Activated CD8-positive, alpha-beta memory T cell treated with anti-CD3 and anti-CD28 coated beads for 1 hour (primary cell): ENCODE measurements at places on chromosomes 2 and 18.

GRCh38 chr2:135647836-135648579, 93.6 kb upstream of the UBXN4 start:
- no peak for DNase-seq

DNA sequence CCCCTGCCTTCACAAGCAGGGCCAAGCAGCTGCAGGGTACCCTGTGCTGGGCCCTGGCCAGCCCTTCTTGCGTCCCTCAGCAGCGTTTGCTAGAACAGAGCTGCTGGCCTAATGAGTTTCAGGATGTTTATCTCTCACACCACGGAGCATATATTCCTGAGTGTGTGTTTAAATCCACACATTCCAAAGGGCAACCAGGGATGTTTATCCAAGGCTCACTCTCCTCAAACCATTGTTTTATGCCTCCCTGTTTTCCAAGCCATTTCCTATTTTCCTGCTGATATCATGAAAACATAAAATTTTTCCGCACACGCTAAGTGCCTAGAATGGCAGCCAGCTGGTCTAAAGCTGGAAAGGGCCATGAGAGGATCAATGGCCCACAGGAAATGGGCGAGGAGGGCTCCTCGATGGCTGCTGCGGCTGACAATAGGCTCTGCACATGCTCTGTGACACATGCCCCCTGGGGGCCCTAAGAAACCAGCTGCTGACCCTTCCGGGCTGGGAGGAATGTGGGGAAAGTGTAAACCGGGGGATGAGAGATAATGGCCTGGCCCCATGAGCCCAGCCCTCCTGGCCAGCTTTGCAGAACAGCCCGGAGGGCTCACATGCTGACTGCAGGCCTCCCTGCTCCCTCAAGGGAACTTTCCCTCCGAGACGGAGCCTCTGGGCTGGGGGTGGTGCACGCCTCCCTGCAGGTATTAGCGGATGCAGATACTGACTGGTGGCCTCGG, 194.0 kb downstream of the NDUFA10 start:
- no peak for DNase-seq

GRCh38 chr2:3379339-3379646, 201 bp upstream of the TRAPPC12 start:
- no peak for DNase-seq

DNA sequence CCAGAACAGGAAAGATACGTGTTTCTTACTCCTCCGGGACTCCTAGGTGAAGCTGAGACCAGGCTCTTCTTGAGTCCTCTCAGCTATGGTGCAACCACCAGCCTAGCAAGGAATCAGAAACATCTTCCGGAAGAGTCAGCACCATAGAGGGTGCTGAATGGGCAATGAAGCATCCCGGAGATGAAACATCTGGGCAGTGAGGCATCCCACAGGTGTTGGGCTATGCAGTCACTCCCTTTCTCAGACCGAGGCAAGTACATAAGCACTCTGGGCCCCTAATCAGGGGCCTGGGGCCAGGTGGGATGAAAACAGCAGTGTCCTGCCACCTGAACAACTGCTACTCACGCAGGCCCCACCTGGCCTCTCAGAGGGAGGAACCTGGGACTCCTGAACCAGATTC, 1.4 kb upstream of the CAPN10 start:
- DNase-seq, result no peak

- DNase-seq, result no peak
These were observed 12.1 kb downstream of the TGFA start for GRCh38 chr2:70541481-70542020.

- DNase-seq, result no peak
These were observed 151.6 kb downstream of the FSHR start for GRCh38 chr2:49002750-49003149.

- no peak for DNase-seq
These were observed 1383.3 kb upstream of the CDH2 start for GRCh38 chr18:29560270-29560669.

- DNase-seq, result no peak
These were observed 325.4 kb downstream of the ZNF804A start for GRCh38 chr2:184923751-184924150.

DNA sequence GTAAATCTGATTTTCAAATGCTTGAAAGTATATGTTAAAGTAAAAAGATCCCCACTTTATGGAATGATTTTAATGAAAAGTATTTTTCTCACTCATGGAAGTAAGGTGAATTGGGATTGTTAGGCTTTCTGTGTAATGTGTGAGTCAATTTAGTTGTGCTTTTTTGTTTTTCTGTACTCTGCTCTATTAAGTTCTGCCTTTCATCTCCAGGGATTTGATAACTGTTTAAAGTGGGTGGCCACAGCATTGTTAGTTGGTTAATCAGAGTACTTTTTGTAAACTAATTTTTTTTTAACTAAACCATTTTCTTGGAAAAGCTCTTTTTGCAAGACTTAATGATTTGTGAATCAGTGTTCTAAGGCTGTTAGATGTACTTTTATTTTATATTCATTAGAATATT, 76.8 kb downstream of the ABI2 start:
- DNase-seq, result no peak

DNA sequence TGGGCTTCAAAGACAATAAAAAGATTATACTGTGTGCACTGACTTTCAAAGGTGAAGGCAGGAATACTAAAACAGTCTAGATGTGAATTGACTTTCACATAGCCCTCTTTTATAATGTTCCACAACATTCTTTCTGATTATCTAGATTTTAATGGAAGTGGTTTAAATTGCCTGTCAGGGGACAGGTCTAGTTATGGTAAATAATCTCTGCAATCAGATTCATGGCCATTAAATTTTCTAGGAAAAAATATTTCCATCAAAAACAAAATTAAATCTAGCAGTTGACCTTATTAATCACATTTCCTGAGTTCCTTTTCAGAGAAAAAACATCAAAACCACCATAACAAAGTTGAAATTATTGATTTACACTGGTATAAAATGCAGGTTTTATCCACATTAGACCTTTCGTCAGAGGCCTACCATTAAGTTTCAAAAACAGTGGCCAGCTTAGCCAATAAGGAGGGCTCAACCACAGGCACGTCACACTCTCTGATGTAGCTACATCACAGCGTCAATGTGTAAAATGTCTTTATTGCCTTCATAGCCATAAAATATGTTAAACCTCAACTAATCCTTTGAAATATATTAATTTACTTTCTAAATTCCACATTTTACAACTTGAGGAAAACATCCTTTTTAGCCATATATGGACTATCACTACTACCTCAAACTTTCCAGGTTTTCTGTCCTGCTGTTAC, 79.4 kb downstream of the NOL10 start:
- no peak for DNase-seq

GRCh38 chr2:163247156-163247846, 408.7 kb upstream of the KCNH7 start:
- DNase-seq, result no peak

GRCh38 chr18:11516751-11517503, 92.5 kb upstream of the SLC35G4 start:
- no peak for DNase-seq

- DNase-seq, result no peak
These were observed 1728.3 kb downstream of the SUCLG1 start for GRCh38 chr2:82730811-82731210.

DNA sequence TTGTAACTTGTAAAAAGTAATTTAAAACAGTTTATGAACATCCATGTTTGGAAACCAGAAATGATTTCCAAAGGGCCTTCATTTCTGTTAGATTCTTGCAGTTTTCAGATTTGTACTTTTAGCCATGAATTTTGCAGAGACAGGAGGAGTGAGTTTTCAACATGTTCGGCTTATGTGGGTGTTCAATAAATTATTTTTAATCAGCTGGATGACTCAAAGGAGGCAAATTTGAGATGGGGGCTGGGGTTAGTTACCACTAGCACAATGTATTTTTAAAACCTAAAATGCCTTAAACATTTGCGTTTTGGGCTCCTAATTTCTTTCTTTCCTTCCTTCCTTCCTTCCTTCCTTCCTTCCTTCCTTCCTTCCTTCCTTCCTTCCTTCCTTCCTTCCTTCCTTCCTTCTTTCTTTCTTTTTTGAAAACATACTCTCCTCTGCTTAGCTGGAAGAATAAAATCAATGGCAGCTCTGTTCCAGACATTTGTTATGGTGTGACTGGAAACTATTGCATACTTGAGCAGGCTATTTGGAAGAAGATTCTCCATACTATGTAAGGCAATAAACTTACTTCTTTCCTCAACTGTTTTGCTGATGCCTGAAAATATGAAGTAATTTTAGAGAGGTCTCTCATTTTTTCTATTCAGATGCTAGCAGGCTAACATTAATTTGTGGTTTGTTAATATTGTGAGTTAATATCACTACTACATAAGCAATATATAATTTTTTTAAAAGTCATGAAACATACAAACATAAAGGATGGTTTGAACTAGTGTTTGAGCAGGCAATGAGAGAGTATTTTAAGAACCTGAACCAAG, 394.4 kb downstream of the NYAP2 start:
- DNase-seq, result no peak

DNA sequence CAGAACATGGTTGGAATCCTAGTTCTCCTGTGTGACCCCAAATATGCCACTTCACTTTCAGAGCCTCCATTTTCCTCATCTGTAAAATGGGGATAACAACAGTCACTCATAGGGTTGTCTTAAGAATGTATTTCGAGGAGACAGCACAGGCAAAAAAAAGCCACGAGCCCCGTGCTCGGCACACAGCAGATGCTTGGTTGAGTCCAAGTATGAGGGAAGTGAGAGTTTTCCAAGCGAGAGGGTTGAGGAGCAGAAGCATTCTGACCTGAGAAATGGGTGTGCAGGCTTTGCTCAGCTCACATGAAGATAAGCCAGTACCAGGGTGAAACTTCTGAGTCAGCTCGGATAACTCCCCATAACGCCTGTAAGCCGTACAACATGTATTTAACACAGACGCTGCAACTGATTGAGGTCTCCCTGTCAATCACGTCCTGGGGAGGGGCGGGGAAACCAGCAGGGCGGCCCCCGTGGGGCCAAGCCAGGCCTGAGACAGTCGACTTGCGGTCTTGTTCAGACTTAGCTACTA, 23.0 kb upstream of the ODC1 start:
- DNase-seq, result no peak

DNA sequence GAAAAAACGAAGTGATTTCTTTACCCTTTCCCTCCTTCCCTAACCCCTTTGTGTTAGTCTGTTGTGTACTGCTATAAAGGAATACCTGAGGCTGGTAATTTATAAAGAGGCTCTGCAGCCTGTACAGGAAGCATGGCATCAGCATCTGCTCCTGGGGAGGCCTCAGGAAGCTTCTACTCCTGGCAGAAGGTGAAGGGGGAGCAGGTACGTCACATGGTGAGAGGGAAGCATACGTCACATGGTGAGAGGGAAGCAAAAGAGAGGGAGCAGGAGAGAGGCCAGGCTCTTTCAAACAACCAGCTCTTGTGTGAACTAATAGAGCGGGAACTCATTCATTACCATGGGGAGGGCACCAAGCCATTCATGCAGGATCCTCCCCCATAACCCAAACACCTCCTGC, 126.2 kb downstream of the CAPN13 start:
- no peak for DNase-seq

DNA sequence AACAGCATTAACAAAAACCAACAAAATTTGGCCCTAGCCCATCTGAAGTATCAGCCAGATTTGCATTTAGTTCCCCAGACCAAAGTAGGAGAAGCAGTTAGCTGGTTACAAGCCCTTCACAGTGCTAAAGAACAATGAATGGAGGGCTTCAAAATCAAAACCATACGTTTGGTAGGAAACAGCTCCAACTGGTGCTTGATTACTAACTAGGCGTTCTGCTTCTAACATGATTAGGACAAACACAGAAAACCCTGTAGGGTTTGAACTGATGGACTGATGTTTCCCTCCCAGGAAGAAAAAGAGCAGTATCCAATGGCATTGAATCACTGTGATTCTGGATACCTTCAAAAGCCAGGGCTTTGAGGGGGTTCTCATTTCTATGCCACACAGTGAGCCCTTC, 20.5 kb upstream of the STAT4 start:
- DNase-seq, result no peak

DNA sequence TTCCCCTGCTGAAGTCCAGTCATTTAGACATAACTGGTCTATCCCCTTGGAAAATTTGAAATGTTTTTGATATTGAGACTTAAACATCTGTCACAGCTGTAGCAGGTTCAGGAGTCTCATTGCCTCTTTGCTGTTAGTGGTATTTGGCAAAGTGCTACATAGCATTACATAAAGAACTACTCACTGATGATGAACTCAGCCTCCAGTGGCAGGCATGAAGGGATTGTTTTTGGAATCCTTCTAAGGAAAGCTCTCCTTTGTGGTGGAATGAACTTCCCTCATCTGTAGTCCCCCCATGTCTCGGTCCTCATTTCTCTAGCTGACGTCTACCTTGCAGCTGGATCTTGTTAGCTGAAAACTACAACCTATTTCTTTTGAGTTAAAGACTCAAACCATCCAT, 111.6 kb downstream of the TACR1 start:
- DNase-seq, result no peak

DNA sequence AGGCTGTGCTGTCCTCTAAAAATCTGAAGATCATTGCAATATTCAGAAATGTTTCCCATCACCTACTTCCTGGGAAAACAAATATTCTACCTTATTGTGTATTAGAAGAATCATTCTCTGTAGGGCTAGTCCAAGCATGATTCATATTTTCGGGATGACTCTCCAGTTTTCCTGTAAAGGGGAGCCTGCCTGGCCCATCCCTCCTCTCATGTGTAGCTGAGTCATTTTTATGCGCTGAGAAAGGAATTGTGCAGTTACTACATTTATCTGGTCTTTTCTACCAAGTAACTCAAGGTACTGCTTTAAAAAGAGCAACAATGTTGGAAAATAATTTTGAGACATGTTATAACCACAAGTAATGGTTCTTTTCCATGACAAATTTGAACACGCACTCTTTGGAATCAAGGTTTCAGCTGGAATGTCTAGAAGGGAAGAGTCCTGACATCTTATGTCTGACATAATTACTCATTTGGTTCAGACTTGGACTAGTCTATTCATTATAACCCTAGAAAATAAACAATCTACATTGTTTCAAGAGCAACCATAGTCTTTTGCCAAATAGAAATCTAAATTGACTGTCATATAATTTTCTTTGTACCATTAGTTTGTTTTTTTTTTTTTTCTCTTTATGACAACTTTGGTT, 6.6 kb downstream of the DSG3 start:
- DNase-seq, result no peak

- no peak for DNase-seq
These were observed 176.3 kb downstream of the TNS1 start for GRCh38 chr2:217826520-217826919.

DNA sequence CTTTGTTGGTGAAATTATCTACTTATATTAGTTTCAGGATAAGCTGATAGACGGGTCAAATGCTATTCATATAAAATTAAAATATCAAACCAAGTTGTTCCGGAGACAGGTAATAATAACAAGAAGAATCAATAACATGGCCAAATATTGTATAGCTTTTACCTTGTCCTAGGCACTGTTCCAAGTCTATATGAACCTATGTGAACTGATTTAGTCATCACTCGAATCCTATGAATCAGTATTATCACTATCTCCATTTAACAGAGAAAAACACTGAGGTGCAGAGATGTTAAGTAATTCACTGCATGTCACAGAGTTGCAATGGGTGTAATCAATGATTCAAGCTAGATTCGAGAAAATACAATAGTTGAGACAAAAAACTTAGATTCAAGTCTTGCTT, 40.0 kb upstream of the TRIB2 start:
- no peak for DNase-seq

GRCh38 chr2:1979138-1979537, 234.8 kb upstream of the PXDN start:
- no peak for DNase-seq
